ENCODE measurements at places on chromosomes 6 and 20.

DNA sequence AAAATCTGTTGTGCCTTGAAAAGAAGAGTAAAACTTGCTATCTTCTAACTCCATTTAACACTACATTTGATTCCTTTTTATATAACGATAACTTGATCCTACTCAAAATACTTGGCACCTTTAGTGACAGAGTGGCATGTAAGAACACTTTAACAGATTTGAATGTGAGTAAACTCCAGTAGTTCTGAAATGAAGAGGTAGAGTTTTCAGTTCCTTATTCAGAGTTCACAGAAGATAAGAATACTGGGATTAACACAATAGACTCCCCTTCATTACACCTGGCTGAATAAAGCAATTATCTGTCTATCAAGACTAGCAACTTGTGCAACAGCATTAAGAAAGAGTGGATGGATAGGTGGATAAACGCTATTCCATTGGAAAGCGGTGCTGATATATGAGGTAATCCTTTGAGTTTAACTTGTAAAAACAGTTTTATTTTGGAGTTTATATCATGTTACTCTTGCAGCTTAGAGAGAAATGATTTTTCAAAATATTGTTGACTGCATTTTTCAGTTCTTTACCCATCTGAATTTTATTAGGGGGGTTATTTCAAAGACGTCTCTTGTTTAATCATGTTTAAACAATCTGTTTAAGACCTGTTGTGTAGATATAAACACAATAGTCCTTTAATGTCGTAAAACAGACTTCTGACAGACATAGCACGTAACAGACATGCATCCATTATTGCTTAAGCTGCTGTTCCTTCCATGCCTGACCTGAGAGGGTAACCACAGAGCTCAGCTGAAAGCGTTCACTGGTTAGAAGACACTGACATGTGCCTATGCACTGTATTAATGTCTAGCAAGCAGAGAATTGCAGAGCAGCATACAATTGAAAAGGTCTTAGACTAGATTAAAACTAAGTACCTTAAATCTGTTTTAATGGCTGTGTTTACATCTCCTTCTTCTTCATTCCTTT lies 102.4 kb upstream of the SUPT3H start:
- DNase-seq: peak; percentile 88

DNA sequence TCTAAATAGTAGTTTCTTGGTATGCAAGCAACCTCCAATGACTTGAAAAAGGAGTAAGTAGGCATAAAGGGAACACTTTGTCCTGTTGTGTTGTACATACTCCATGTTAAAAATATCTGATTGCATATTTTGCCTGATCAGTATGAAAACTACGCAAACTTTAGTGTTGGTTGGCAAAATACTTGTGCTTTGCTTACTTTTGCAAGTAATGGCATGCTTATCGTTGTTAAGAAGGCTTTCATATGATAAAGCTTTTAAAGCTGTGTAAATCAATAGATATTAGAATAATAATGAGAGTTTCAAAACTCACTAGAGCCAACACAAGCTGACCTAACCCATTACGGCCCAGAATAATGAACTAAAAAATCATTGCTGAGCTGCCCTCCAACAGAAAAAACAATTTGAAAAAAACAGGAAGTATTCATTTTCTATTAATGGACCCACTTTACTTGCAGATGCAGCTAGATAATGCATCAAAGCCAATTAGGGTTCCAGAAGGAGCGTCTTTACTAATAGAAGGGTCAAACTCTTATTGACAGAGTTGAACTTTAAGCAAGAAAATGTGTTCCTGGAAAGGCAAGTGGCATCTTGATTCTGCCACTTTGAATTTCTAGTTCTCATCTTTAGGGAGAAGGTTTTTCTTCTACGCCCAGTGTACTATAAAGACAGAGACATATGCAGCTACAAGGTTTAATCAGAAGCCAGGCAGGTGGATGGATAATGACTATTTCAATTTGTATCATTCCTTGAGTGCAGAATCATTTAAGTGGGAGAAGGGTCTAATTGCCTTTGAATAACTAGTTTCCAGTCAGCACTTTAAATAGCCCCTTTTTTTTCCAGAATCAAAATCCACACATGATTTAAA lies 82.2 kb downstream of the SNAP25 start:
- no peak for DNase-seq

- DNase-seq: no peak
Measured at GRCh38 chr6:8335381-8335780, 100.0 kb downstream of the SLC35B3 start.

DNA sequence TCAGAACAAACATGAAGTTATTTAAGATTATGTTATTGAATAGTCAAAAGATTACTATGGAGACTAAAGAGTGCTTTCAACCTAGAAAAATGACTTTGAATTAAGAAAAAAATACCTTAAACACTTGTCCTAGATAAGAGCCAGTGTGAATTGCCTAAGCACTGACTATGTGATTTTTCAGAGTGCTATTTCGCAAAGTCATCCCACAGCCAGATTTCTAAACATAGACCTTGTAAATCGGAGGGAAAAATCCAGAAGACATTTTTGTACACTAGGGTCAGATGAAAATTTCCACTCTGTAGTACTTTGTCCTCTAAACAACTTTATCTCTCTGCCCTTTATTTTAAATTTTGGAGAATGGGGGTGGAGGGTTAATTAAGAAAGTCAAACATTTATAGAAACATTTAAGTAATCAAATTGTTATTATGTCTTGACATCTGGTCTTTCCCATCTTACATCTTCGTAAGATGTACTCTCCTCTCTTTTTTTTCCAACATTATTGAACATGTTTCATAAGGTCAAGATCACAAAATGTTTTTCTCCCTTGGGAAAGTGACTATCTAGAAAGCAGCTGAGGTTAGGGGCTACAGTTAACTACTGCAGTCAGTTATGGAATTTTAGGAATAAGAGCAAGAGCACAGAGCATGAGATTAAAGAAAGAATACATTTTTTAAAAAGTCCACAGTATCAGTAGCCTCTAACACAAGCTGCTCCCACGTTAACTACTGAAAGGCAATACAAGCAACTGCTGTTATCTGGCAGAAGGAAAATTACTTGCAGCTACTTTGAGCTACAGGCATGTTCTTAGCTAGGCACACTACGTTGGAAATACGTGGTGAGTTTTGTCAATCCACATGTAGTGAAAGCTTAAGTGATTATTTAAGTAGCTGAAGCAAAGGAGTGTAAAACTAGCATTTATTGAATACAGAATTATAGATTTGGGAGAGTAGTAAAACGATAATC lies 648.5 kb downstream of the HTR1B start:
- DNase-seq: no peak

GRCh38 chr6:48839206-48839605 lies 623.8 kb downstream of the MMUT start:
- DNase-seq: no peak

- no peak for DNase-seq
Measured at GRCh38 chr20:37431786-37432185, 85.8 kb downstream of the SRC start.

GRCh38 chr6:10278746-10279145 lies 136.1 kb downstream of the TFAP2A start:
- DNase-seq: no peak

GRCh38 chr6:14682812-14683211 lies 563.1 kb upstream of the JARID2 start:
- DNase-seq: no peak

GRCh38 chr6:66896415-66896814 lies 1189.4 kb upstream of the EYS start:
- no peak for DNase-seq

DNA sequence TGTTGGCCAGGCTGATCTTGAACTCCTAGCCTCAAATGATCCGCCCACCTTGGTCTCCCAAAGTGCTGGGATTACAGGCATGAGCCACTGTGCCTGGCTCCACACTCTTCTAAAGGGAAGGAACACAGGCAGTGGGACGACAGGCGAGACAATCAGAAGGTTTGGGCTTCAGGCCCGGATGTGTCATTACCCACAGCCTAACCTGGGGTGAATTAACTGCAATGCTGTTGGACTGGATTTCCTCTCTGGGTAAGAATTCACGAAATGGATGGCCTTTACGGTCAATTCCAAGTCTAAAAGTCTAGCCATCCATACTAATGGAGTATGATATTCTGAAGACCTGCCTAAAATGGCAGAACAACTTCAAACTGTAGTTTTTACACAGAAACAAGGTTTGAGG lies 83.7 kb upstream of the CCDC28A start:
- DNase-seq: no peak

DNA sequence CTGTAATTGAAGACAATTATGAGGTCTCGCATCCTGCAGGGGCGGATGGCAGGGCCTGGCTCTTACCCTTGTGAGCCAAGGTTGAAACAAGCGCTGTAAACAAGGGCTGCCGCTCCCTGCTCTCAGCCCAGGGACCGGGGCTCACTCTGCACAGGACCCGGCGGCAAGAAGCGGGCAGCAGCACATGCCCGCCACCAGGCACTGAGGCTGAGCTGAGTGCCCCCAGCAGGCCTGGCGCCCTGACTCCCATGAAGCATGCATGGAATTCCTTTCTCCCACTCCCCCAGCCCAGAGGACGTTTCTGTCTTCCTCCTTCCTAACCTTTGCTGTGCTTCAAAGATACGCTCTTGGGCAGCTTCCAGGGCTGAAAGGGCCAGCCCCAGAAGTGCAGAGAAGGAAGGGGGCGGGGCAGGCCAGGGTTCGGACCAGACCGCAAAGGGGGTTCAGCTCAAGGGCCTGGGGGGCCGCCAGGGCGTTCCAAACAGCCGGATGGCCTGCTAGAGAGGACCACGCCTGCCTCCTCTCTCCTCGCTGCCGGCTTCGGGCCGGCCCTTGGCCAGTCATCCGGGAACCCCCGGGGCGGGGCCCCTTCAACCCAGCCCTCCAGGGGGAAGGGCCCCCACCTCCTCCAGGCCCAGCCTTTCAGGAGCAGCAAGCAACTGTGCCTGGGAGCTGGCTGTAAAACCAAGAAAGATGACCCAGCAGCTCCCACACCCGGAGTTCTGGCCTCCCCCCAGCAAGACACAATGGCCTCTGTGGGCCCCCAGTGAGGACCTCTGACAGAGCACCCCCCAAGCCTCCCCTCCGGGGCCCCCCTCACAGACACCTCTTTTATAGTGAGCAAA lies 109.9 kb downstream of the NOL4L start:
- DNase-seq: peak; percentile 86

DNA sequence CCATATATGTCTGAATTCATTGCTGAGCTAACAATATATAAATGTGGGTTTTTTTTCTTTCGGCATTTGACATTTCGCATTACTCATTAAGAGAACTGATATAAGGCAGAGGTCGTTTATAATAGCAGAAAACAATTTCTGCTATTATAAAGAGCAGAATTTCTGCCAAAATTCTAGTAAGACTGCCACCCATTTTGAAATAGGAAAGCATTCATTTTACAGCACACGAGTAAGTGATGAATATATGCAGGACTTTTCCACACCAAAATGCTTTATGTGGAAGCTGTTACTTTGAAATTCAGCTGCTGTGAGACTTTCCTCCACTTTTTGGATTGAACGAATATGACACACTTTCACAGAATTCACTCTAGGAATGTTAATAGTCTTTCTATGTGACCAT lies 610.9 kb upstream of the MAN1A1 start:
- DNase-seq: no peak

GRCh38 chr6:40587240-40588069 lies at the start of gene LRFN2:
Gene LRFN2, minus strand, starts transcription at chr6:40587364.
- peak; percentile 34 for DNase-seq

GRCh38 chr6:39366931-39367618 lies 44.6 kb upstream of the KCNK16 start:
- DNase-seq: no peak

GRCh38 chr6:154187714-154188113 lies 148.7 kb downstream of the OPRM1 start:
- no peak for DNase-seq

- no peak for DNase-seq
Measured at GRCh38 chr6:112503091-112503596, 156.0 kb downstream of the RFPL4B start.

DNA sequence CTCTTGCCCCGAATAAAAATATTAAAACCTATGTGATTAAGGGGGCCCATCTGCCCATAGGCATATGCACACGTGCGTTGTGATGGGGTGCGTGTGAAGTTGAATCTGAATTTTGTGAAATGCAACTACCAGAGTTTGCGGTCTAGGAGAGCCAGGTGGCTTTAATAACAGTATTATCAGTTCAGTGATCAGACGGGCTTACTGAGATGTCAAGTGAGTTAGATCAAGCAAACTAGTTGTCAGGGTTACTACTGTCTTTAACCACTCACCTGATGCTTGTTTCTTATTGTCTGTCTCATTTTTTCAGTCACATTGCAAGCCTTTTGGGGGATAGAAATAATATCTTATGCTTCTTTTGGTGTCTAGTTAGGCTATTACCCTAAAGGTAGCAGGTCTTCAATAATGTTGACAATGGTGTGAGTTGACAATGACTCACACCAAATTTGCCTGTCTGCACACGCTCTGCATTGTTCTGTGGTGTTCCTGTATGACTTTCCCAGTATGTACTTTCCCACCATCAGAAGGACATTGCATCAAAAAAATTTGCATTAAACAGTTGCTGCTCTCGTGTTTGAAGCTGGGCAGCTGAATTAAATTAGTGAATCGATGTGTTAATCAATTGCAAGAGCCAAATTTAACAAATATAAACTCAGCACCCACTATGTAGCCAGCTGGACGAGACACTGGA lies 103.1 kb upstream of the NAA20 start:
- no peak for DNase-seq

Measured in AG09319 (cell line).